ENCODE measurements at places on chromosomes 5 and 9. TPM values are rescaled to one million over a fixed set of nuclear protein-coding genes. Genes with fewer than 3 reads are reported as not detected.

- peaks cover 19% of the 10 kb centered on the region for H3K4me1 ChIP-seq
- DNase-seq: no peak
- H3K27ac ChIP-seq: no peak overlapping the region
- peaks cover 7% of the 10 kb centered on the region for H3K27me3 ChIP-seq
Measured at GRCh38 chr5:66553368-66553912, 42.8 kb upstream of the MAST4 start.

GRCh38 chr5:98891591-98891990 lies 37.2 kb downstream of the CHD1 start:
- H3K4me1 ChIP-seq: no peaks in the 10 kb centered on the region
- H3K4me3 ChIP-seq: no peak overlapping the region
- H3K36me3 ChIP-seq: peaks cover 44% of the 10 kb centered on the region
- no peaks in the 10 kb centered on the region for H3K27me3 ChIP-seq
- no peak for DNase-seq

DNA sequence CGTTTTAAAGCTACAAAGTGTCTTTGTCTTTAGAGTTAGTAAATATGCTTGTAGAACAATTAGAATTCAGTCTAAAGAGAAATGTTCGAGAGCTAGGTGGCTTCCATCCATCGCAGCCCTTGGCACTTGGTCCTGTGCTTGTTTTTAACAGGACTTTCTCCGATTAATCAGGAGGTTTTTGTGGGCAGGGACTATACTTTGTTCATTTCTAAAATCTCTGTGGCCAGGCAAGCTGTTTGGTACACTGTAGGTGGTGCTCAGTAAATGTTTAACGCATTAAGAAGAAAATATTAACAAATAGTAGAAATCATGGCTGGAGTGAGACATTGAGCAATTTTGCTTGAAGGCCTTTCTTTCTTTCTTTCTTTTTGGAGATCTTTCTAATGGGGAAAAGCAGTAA lies 20.8 kb downstream of the AGXT2 start:
- H3K27ac ChIP-seq: no peak overlapping the region
- no peaks in the 10 kb centered on the region for H3K36me3 ChIP-seq
- no peak overlapping the region for H3K4me3 ChIP-seq
- peaks cover 12% of the 10 kb centered on the region for H3K27me3 ChIP-seq
- DNase-seq: no peak

- no peaks in the 10 kb centered on the region for H3K4me1 ChIP-seq
- DNase-seq: no peak
- H3K27me3 ChIP-seq: no peaks in the 10 kb centered on the region
- H3K27ac ChIP-seq: no peak overlapping the region
- H3K36me3 ChIP-seq: no peaks in the 10 kb centered on the region
Measured at GRCh38 chr5:98341038-98342032, 432.1 kb upstream of the RGMB start.

GRCh38 chr5:138033907-138034306 lies 1.0 kb upstream of the FAM13B start:
- H3K27me3 ChIP-seq: no peaks in the 10 kb centered on the region
- no peaks in the 10 kb centered on the region for H3K36me3 ChIP-seq

KIF20A gene
- 60.3 TPM for total RNA-seq
